Purkinje cell (primary cell): ENCODE measurements at places on chromosomes 2 and 18. TPM values are rescaled to one million over a fixed set of nuclear protein-coding genes. Genes with fewer than 3 reads are reported as not detected.

TUBA4B gene
- not detected in 2 replicates for polyA plus RNA-seq

CCDC141 gene
- polyA plus RNA-seq = 2.9 and 6.1 TPM in 2 replicates

DUSP19 gene
- polyA plus RNA-seq = 4.4 and 4.7 TPM in 2 replicates

ST8SIA5 gene
- 8.0 and 19.2 TPM in 2 replicates for polyA plus RNA-seq

ANKRD44 gene
- 2.4 and 4.0 TPM in 2 replicates for polyA plus RNA-seq

ABCB11 gene
- polyA plus RNA-seq = 0.03 TPM in 1 of 2 replicates, not detected in the other

FOXI3 gene
- not detected in 2 replicates for polyA plus RNA-seq

REG3A gene
- not detected in 2 replicates for polyA plus RNA-seq

CRYBA2 gene
- not detected in 2 replicates for polyA plus RNA-seq

ZNF396 gene
- 2.4 and 3.0 TPM in 2 replicates for polyA plus RNA-seq

SLC66A2 gene
- polyA plus RNA-seq = 5.1 and 6.9 TPM in 2 replicates

SIGLEC15 gene
- not detected in 2 replicates for polyA plus RNA-seq
